Astrocyte (in vitro differentiated cells and primary cell): ENCODE measurements at places on chromosomes 4 and X.

DNA sequence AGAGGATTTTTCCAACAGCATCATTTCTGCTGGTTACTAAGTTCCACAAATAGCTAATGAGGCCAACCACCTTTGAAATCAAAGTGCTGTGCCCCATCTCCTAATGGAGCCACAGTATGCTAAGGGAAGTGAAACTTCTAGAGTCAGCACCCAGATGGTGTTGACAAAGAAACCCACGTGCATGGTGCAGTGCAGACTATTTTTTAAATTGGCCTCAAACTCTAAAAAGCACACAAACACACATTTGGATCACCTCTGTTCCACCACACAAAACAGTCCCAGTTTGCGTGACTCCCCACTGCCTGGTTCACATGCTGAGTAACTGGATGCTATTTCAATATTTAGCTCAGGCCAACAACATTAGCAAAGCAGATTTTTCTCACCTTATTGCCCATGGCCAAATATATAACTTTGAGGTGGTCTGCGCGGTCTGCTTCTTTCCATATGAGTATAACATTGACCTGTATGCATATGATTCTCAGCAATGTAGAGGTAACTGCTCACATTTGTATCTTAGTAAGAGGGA is 69.9 kb downstream of the AMELX start:
- no peak for DNase-seq

GRCh38 chr4:94452476-94453371 is 982 bp downstream of the PDLIM5 start:
- peak; percentile 82 for DNase-seq

GRCh38 chr4:143183513-143184216 is 1.1 kb upstream of the USP38 start:
- DNase-seq, result no peak

GRCh38 chrX:120560405-120560841 is 339 bp downstream of the CUL4B start:
- peak; percentile 22 for DNase-seq

DNA sequence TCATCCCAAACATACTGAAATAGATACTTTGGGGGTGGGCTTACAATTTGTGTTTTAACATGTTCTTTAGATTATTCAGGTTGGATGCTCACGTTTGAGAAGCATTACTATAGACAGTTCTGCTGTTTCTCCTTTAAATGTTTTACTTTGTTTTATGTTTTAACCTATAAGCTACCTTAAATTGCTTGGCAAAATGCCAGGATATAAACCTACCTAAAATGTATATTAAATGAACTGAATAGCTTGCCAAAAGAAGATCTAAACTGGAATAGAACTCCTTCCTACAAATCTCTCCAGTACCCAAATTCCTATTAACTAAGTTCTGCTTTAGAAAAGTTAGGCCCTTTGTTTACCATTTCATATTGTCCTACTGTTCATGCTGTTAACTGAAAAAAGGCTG is 124.4 kb downstream of the TBX22 start:
- no peak for DNase-seq

GRCh38 chrX:139982856-139983255 is 17.5 kb upstream of the CXorf66 start:
- no peak for DNase-seq

GRCh38 chr4:38867478-38868058 is at the start of gene FAM114A1:
Gene FAM114A1 (plus strand): TSS chr4:38867806. CDS start chr4:38878079, 10,273 bp downstream.
- peak; percentile 67 for DNase-seq

DNA sequence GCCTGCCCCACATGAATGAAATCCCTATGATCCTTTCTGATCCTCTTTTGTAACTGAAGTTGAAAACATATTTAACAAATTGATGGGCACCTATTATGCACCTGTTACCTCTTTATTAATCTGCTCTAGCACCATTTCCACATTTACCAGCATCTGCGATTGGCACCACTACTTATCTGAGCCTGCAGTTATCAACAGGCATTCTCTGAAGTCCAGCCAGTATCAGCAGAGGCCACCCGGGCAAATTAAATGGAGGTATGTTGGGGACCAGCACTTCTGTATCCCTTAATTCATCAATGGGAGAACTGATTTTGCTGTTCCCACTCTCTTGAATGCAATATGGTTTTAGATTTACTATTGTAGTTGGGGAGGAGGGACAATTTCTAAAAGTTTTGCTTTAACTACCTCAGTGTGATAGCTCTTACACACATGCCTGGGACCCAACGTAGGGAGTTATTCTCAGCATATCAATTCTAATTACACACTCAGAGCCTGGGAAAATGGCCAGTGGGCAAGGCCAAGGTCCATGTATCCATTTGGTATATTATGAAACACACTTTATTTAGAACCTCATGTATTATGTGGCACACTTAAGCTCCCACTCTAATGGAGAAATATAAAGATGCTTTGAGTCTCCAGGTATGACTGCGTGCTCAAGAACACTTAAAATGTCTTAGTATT is 1927.1 kb upstream of the PCDH7 start:
- no peak for DNase-seq

- no peak for DNase-seq
Measured at GRCh38 chrX:16113978-16114565, 9.3 kb upstream of the GRPR start.
